ENCODE measurements at places on chromosomes 5 and 9. TPM values are rescaled to one million over a fixed set of nuclear protein-coding genes. Genes with fewer than 3 reads are reported as not detected.

The TMEFF1 gene
- total RNA-seq = 1.3 TPM

The OLFML2A gene
- 469 TPM for total RNA-seq

The LCN6 gene
- total RNA-seq = not detected

The CAMK2A gene
- 0.24 TPM for total RNA-seq

The SERF1B gene
- total RNA-seq = 22.7 TPM

The KCNT1 gene
- total RNA-seq = not detected

The CBY3 gene
- total RNA-seq = not detected

The SHC3 gene
- total RNA-seq = 0.64 TPM

The AQP3 gene
- total RNA-seq = 3.6 TPM

The ANKRD31 gene
- total RNA-seq = 0.10 TPM

The TMEM167A gene
- total RNA-seq = 139 TPM

The ARID3C gene
- total RNA-seq = not detected

The FAM78A gene
- 1.4 TPM for total RNA-seq

The ZFP2 gene
- 1.6 TPM for total RNA-seq

The WNT8A gene
- total RNA-seq = not detected

The BARHL1 gene
- not detected for total RNA-seq

The CDC25C gene
- total RNA-seq = 1.6 TPM

The CETN3 gene
- total RNA-seq = 13.6 TPM

The CCDC180 gene
- total RNA-seq = 8.5 TPM

The NUTM2F gene
- total RNA-seq = not detected

The EIF4E1B gene
- total RNA-seq = not detected

The COL15A1 gene
- total RNA-seq = 7.1 TPM

The SPINK13 gene
- total RNA-seq = not detected

The AJM1 gene
- total RNA-seq = 7.5 TPM

The TAF1L gene
- not detected for total RNA-seq

The PCDHB8 gene
- total RNA-seq = 3.1 TPM

The SPATA31C1 gene
- total RNA-seq = not detected

The CHSY3 gene
- total RNA-seq = 19.7 TPM

The FAF2 gene
- 42.5 TPM for total RNA-seq

The CTXN3 gene
- total RNA-seq = not detected

The CDC23 gene
- 32.4 TPM for total RNA-seq

The HTR4 gene
- total RNA-seq = not detected

The CDKN2A gene
- total RNA-seq = 21.2 TPM

The TTC33 gene
- total RNA-seq = 14.3 TPM

The ST8SIA4 gene
- 0.42 TPM for total RNA-seq
